Neural progenitor cell (in vitro differentiated cells): ENCODE measurements at places on chromosomes 3 and 15.

GRCh38 chr3:66255865-66256264, 35.1 kb downstream of the SLC25A26 start:
- H3K4me3 ChIP-seq = no peak overlapping the region
- no peak overlapping the region for H3K27ac ChIP-seq
- H3K36me3 ChIP-seq = no peaks in the 10 kb centered on the region

DNA sequence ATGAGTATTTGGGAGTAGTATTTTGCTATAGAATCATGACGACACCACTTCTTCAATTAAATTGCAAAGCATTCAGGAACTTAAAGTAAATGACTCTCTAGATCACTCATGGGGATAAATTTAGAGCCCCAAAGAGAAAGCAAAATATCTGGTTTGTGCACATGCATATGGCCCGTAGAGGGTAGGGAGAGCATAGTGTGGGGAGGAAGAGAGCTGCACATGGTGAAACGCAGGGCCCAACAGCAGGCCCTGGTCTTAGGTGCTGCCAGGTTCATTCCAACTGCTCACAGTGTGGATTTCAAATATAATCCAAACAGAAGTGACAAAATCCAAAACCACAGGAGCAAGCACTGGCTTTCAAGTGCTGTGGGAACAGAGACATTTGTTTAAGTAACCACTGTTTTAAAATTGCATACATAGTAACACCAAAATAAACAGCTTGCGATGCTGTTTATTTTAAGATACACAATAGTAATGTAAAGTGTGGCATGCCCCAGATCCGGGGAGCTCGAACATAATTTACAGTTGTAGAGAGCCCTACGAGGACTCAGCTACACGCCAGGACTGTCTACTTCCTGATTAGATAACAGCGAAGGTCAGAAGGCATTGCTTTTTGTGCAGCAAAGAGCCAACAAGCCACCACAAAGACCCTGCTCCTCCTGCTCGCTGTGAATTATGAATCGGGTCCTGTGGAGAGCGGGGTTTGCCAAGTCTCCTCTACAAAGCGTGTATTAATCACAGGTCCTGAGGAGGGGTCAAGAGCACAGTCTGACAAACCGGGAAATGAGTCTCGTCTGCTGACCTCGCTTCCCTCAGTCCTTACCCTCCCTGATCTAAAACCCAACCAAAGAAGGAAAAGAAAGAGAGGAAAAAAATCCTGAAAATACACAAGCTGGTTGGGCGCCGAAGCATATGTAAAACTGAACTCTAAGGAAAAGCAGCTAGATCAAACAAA, 80.6 kb downstream of the MEIS2 start:
- H3K4me3 ChIP-seq = no peak overlapping the region
- H3K4me1 ChIP-seq = peaks cover 19% of the 10 kb centered on the region
- H3K27ac ChIP-seq = no peak overlapping the region
- no peaks in the 10 kb centered on the region for H3K27me3 ChIP-seq

DNA sequence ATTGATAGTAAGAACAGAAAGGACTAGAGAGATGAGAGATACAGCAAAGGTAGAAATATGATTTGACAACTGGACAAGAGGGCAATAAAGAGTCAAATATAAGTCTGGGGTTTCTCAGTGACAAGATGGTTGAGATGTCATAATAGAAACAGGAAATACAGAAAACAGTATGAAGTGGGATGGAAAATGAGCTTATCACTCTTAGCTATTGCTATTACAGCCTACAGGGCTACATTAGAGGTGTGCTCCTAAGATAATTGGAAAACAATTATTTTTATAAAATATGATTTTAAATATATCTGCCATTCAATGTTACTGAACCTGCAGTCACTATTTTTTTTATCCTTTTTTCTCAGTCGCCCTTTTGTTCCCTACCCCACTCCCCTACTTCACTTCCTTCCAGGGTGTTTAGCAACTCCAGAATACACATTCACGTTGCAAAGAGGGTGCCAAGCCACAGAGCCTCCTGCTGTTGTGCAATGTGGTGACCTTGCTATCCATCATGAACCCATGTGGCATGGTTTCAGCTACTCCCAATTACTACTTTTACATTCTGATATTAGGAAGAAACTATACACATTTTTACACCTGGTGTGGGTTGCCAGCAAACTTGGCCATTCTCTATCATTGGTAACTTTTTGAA, 6.0 kb downstream of the NRG4 start:
- no peaks in the 10 kb centered on the region for H3K36me3 ChIP-seq
- no peaks in the 10 kb centered on the region for H3K27me3 ChIP-seq
- H3K4me3 ChIP-seq = no peak overlapping the region
- no peak for DNase-seq
- no peak overlapping the region for H3K27ac ChIP-seq

GRCh38 chr3:87122766-87123165, 104.3 kb upstream of the CHMP2B start:
- H3K27me3 ChIP-seq = no peaks in the 10 kb centered on the region
- H3K4me3 ChIP-seq = no peak overlapping the region
- no peak overlapping the region for H3K27ac ChIP-seq
- peaks cover 16% of the 10 kb centered on the region for H3K4me1 ChIP-seq

DNA sequence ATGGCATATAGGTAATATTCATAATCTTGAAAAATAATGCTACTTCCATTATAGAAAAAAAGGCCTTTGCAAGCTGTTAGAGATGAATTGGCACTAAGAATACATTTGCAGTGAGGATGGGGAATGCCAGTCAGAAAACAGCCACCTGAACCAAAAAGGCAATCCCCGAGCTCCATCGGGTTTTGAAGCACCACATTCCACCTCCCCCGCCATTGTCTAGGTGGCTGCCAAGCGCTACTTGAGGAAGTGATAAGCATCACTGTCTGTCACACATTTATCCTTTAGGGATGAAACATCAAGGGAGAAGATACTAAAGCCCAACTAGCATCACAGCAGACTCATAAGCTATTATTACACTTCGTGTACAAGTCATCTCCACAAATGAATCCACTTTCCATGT, 112.8 kb downstream of the OSBPL10 start:
- no peaks in the 10 kb centered on the region for H3K27me3 ChIP-seq
- no peaks in the 10 kb centered on the region for H3K4me1 ChIP-seq
- no peak overlapping the region for H3K4me3 ChIP-seq
- H3K36me3 ChIP-seq = no peaks in the 10 kb centered on the region
- no peak for DNase-seq

GRCh38 chr15:70617911-70618287, 145.5 kb downstream of the UACA start:
- no peak overlapping the region for H3K27ac ChIP-seq
- no peak for DNase-seq
- no peaks in the 10 kb centered on the region for H3K27me3 ChIP-seq

- H3K27ac ChIP-seq = no peak overlapping the region
- no peaks in the 10 kb centered on the region for H3K36me3 ChIP-seq
- H3K27me3 ChIP-seq = peaks cover 26% of the 10 kb centered on the region
- H3K4me1 ChIP-seq = peaks cover 10% of the 10 kb centered on the region
- H3K4me3 ChIP-seq = no peak overlapping the region
- peak; percentile 95 for DNase-seq
Observed at GRCh38 chr15:73944161-73945129, 18.2 kb downstream of the LOXL1 start.
